Chondrocyte (in vitro differentiated cells): ENCODE measurements at places on chromosomes 5 and 9. TPM values are rescaled to one million over a fixed set of nuclear protein-coding genes. Genes with fewer than 3 reads are reported as not detected.

OBP2B gene
- total RNA-seq = not detected in 3 replicates

WDR38 gene
- total RNA-seq = not detected in 3 replicates

CKMT2 gene
- total RNA-seq = not detected in 3 replicates

- no peak for DNase-seq
These were observed 72.3 kb downstream of the SECISBP2 start for GRCh38 chr9:89390578-89391116.

DNA sequence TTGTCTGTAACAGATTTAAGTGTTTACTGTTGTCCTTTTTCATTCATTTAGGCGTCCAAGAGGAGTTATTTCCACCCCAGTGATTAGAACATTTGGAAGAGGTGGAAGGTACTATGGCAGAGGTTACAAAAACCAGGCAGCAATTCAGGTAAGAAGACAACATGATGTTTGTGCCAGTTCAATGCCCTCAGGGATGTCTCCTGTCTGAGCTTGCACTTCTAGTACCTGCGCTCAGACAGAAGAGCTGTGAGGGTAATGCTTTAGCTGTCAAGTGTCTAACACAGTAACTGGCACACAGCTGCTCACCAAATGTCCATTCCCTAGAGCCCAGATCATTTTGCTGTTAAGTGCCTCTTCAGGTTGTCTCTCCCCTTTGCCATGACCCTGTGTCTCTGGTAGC, 14.2 kb upstream of the PHF2 start:
- no peak for DNase-seq

- DNase-seq = no peak
These were observed 32.4 kb downstream of the MAST4 start for GRCh38 chr5:66628561-66628960.

DNA sequence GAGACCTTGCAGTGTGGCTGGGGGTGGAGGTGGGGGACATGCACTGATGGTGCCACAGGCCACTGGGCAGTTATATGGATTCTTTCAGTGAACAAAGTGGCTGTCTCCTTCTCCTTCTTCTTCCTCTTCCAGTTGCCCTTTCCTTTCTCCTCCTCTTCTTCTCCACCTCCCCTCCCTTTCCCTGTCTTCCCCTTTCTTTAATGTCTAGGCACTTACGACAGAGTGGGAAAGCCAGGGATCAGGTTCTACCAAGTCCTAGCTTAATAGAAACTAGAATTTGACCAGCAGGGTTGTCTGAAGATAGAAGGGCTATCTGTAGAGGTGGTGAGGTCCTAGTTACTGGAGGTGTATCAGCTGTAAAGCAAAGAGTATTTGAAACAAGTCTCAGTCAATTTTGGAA, 62.8 kb downstream of the COL15A1 start:
- no peak for DNase-seq

DNA sequence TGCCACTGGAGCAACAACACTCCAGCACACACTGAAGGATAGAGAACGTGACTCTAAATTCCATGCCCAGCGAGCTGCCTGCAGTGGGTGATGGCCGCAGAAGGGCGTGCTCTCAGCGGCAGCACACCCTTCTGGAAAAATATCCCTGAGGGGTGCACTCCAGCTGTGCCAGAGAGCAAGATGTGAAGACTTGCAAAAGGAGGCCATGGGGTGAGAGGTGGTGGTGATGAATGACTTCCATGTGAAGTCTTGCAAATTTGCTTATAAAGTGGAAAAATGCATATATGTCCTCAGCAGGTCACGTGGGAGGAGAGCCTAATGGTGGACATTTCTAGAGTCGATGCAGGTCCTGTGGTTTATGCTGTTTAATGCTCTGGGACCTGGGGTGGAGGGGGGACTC, 39.8 kb upstream of the COL5A1 start:
- DNase-seq = no peak

- peak; percentile 71 for DNase-seq
These were observed 137.5 kb downstream of the RGS3 start for GRCh38 chr9:113600871-113601614.

DNA sequence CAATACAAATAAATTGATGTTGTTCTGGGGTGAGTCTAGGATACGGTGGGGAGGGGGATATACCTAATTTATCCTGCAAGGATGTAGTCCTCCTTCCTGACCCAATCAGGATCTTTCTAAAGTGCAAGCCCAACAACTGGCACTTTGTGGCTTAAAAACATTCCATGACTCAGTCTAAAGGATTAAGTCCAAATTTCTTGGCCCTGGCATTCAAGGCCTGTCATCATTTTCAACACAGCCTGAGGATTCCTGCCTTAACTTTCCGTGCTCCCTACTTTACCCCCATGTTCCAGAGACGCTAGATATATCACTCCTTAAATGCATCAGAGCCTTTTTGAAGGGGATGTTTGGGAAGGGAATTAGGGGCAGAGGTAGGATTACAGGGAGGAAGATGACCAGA, 1.0 kb downstream of the FAM221B start:
- no peak for DNase-seq

- no peak for DNase-seq
These were observed 5.8 kb downstream of the ENC1 start for GRCh38 chr5:74634611-74635286.

GRCh38 chr9:16133556-16134227, 580.8 kb downstream of the CCDC171 start:
- DNase-seq = no peak
